Purkinje cell (primary cell): ENCODE measurements at places on chromosomes 4 and X. TPM values are rescaled to one million over a fixed set of nuclear protein-coding genes. Genes with fewer than 3 reads are reported as not detected.

Gene EVC2
- 0.09 and 0.21 TPM in 2 replicates for polyA plus RNA-seq

Gene GK
- 3.2 and 6.0 TPM in 2 replicates for polyA plus RNA-seq

Gene PIGA
- 3.7 and 3.8 TPM in 2 replicates for polyA plus RNA-seq

Gene RAI2
- polyA plus RNA-seq = 0.73 and 1.9 TPM in 2 replicates

Gene HTRA3
- not detected in 2 replicates for polyA plus RNA-seq

Gene SMIM43
- polyA plus RNA-seq = 8.8 TPM in 1 of 2 replicates, not detected in the other

Gene ERCC6L
- polyA plus RNA-seq = 0.42 TPM in 1 of 2 replicates, not detected in the other

Gene L1CAM
- polyA plus RNA-seq = 6.9 and 7.2 TPM in 2 replicates

Gene MAML3
- 0.29 and 0.48 TPM in 2 replicates for polyA plus RNA-seq

Gene TCEAL4
- polyA plus RNA-seq = 292 and 303 TPM in 2 replicates

Gene RPL39
- 837 and 939 TPM in 2 replicates for polyA plus RNA-seq
